GM23248 (cell line): ENCODE measurements at places on chromosomes 2 and 18. TPM values are rescaled to one million over a fixed set of nuclear protein-coding genes. Genes with fewer than 3 reads are reported as not detected.

The CROCC2 gene
- under 0.01 and 2.4 TPM in 2 replicates for total RNA-seq

- peaks cover 13% of the 10 kb centered on the region for H3K4me1 ChIP-seq
- H3K4me3 ChIP-seq = no peak overlapping the region
- peak; percentile 4 for DNase-seq
- H3K27ac ChIP-seq = no peak overlapping the region
Measured at GRCh38 chr2:234107861-234108260, 57.4 kb downstream of the SPP2 start.

GRCh38 chr18:78713069-78713468 is 266.5 kb upstream of the SALL3 start:
- no peak for DNase-seq
- H3K27me3 ChIP-seq = no peaks in the 10 kb centered on the region
- H3K27ac ChIP-seq = no peak overlapping the region
- H3K4me3 ChIP-seq = no peak overlapping the region
- H3K36me3 ChIP-seq = no peaks in the 10 kb centered on the region

The RBM45 gene
- 15.2 and 15.4 TPM in 2 replicates for total RNA-seq

The SCYGR6 gene
- not detected in 2 replicates for total RNA-seq

GRCh38 chr18:26618135-26618534 is 69.8 kb upstream of the KCTD1 start:
- H3K4me1 ChIP-seq = peaks cover 10% of the 10 kb centered on the region
- H3K36me3 ChIP-seq = no peaks in the 10 kb centered on the region
- no peak overlapping the region for H3K4me3 ChIP-seq
- no peak for DNase-seq
- H3K27me3 ChIP-seq = 0 out of 2 replicates have a peak, but pooled peaks cover 5% of the 10 kb centered on the region

DNA sequence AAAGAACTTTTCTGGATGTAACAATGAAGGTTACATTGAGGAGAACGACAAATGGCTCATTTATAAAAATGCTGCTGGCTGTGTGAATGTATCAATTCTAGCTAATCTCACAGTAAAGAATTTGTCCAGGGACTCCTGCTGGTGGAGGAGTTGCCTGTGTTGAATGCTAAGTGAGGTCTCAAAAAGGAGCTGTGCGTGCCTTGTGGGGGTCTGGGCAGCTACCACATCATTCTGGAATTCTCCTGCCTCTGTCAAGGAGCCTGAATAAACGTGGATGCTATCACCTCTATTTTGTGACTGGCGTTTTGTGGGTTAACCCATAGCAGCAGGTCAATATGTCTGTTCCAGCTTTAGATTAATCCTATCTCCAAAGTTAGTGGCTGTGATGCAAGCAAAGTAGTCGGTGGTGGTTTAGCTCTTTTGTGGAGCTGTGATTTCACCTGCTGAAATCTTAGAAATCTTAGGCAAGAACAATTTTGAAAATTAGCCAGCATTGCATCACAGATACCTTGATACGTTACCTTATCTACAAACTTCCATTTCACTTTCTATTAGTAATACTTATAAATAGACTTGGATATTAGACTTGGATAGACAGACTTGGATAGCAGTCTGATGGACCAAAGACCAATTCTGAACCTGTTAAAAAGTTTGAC is 96.8 kb downstream of the MTCL1 start:
- H3K27me3 ChIP-seq = no peaks in the 10 kb centered on the region
- H3K4me3 ChIP-seq = no peak overlapping the region
- DNase-seq = no peak
- peaks cover 48% of the 10 kb centered on the region for H3K4me1 ChIP-seq

GRCh38 chr2:46086578-46087070 is 210.6 kb upstream of the EPAS1 start:
- no peak overlapping the region for H3K27ac ChIP-seq
- peaks cover 14% of the 10 kb centered on the region; the same call in 1 of the 2 replicates for H3K4me1 ChIP-seq
- no peaks in the 10 kb centered on the region for H3K27me3 ChIP-seq
- H3K36me3 ChIP-seq = no peaks in the 10 kb centered on the region; the same call in 1 of the 2 replicates

DNA sequence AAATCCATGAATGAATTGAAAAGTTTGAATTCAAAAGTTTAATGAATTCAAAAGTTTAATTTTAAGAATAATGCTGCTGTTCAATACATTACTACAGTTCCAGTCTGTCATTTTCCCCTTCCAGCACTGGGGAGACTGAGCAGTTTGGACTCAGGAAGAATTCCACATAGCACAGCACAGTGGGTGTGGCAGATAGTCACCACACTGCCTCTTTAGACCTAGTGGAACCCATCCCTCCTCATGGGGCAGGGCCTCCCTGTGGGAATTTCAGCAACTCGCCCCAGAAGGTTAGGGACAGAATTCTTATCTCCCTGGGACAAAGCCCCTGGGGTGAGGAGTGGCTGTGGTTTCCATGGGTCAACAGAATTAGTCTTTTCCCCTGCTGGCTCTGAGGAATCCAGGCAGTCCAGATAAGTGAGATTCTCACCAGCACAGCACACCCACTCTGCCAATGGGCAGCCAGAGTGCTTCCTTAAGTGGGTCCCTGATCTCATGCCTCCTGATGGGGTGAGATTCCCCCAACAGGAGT is 442.0 kb upstream of the SYT4 start:
- H3K4me3 ChIP-seq = no peak overlapping the region
- no peaks in the 10 kb centered on the region for H3K36me3 ChIP-seq
- no peak for DNase-seq
- H3K4me1 ChIP-seq = no peaks in the 10 kb centered on the region
- no peak overlapping the region for H3K27ac ChIP-seq
- H3K27me3 ChIP-seq = no peaks in the 10 kb centered on the region; the same call in 1 of the 2 replicates

GRCh38 chr2:65061910-65062339 is 5.7 kb downstream of the CEP68 start:
- H3K4me3 ChIP-seq = no peak overlapping the region
- H3K4me1 ChIP-seq = peaks cover 29% of the 10 kb centered on the region
- no peaks in the 10 kb centered on the region for H3K36me3 ChIP-seq
- no peak overlapping the region for H3K27ac ChIP-seq

DNA sequence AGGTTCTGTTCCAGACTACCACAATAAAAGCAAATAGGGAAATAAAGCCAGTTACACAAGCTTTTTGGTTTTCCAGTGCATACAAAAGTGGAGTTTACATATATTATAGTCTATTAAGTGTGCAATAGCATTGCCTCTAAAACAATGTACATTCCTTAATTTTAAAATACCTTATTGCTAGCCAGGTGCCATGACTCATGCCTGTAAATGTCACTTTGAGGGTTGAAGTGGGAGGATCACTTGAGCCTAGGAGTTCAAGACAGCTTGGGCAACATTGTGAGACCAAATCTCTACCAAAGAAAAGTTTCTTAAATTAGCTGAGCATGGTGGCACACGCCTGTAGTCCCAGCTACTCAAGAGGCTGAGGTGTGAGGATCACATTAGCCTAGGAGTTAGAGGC is 52.9 kb upstream of the IMP4 start:
- no peaks in the 10 kb centered on the region for H3K36me3 ChIP-seq
- no peaks in the 10 kb centered on the region for H3K27me3 ChIP-seq
- no peaks in the 10 kb centered on the region for H3K4me1 ChIP-seq
- no peak for DNase-seq

DNA sequence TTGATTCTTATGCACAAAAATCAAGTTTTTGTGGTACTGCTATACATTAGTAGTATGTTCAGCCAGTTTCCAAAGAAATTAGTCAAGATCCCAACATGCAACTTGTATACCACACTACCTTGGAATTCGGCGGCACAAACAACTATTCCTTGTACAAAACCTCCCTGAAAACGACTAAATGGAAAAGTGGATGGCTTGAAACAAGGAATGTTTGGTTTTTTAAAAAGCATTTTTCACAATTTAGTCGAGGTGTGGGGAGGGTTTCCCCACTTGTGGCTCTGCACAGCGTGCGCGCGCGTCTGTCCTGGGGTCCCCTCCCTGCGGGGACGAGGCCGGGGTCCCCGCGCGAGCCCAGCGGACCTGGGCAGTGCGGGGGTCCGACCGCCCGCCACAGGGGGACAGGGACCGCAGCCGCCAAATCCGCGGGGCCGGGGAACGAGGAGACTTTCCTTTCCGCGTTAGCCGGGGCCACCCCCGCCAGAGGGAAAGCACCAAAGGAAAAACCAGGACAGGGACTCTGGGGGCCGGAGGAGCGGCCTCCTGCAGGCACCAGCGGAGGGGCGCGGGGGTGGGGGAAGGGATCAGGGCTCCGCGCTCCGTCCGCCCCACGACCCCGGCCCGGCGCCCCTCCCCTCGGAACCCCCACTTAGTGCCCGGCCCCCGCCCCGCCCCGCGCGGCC is 534 bp upstream of the SOCS6 start:
- H3K4me3 ChIP-seq = peak overlapping the region; percentile 84
- peak; percentile 74 for DNase-seq
- H3K27ac ChIP-seq = peak overlapping the region; percentile 65
- H3K36me3 ChIP-seq = no peaks in the 10 kb centered on the region
